ENCODE measurements at places on chromosomes 6 and 20. TPM values are rescaled to one million over a fixed set of nuclear protein-coding genes. Genes with fewer than 3 reads are reported as not detected.

DNA sequence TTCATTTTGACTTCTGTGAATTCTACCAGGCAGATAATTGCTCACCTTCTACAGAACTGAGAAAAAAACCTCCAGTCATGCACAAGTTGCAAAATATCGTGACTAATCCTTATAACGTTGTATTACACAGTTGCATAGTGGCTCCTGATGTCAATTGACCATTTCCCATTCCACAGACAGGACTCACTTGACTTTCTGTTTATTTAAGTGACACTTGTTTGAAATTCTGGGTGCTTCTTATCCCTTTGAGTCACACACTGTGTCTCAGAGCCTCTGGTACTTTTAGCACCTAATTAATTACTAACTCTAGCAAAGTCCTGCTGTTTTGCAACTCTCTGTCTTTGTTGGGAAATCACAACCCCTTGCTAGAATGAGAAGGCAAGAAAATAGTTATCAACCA lies 16.2 kb upstream of the RSPO3 start:
- DNase-seq: no peak

Gene IL17F
- not detected for total RNA-seq

Gene TBXT
- total RNA-seq: not detected

Gene PPP1R16B
- 128 TPM for total RNA-seq

Gene AGER
- 22.0 TPM for total RNA-seq

Gene PROKR2
- not detected for total RNA-seq

DNA sequence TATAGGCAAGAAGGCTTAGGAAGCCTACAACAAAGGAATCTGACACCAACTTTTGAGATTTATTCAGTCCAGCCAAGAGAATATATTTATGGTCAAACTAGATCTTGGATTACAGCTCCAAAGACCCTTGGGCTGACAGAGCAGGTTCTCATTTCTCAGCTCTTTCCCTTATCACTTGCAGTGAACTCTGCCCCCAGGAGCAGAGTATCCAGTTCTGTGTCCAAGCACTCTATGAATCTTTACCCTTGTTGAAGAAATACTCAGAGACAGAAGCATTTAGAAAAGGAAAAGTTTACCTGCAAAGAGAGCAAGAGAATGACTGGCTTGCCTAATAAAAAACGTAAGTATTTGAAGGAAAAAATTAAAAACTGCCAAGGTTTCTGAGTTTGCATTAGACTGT lies 190.5 kb downstream of the SLC16A10 start:
- DNase-seq: no peak

DNA sequence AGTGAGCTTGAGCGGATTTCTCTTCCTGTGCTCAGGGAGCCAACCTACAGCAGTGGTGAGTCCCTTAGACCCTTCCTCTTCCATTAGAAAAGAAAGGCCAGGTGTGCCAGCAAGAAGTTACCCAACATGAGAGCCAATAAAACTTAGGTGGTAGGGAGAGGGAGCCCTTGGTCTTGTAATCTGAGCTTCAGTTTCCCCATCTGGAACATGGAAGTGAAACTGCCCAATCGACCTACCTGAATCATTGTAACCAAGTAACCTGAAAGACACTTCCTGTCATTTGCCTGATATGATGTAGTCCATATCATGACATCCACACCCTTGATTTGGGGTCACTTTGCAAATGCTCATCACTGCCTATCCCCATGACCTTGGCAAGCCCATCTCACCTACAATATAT lies 66.4 kb downstream of the MDGA1 start:
- DNase-seq: no peak

DNA sequence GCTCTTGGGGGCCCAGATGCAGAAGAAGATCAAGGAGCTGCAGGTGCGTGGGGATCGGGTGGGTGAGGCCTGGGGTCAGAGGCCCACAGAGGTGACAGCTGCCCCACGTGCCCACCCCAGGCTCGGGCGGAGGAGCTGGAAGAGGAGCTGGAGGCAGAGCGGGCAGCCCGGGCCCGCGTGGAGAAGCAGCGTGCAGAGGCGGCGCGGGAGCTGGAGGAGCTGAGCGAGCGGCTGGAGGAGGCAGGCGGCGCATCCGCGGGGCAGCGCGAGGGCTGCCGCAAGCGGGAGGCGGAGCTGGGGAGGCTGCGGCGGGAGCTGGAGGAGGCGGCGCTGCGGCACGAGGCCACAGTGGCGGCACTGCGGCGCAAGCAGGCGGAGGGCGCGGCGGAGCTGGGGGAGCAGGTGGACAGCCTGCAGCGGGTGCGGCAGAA lies 41.5 kb downstream of the MYH7B start:
- peak; percentile 45 for DNase-seq

Gene RUNX2
- 19.9 TPM for total RNA-seq

- DNase-seq: no peak
Measured at GRCh38 chr6:149363154-149363553, 36.9 kb upstream of the SUMO4 start.

- DNase-seq: no peak
Measured at GRCh38 chr20:38062890-38063289, 29.3 kb downstream of the RPRD1B start.

DNA sequence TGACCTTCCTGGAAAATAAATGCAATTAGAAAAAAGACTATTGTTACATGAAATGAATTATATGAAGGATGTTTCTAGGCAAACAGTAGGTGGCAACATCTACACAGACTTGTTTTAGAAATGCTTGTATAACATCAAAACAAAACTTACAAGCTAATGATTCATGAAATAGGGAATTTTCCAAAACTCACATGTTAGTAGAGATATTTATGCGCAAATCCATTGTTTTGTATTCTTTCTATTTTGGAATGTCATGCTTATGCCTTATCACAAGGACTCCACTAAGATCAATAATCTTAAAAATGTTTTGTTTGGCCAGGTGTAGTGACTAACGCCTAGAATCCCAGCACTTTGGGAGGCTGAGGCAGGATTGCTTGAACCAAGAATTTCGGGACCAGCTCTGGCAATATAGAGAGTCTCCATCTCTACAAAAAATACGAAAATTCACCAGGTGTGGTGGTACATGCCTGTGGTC lies 32.3 kb upstream of the LGSN start:
- DNase-seq: no peak

GRCh38 chr6:16104624-16105433 lies 24.1 kb upstream of the MYLIP start:
- no peak for DNase-seq
